ENCODE measurements at places on chromosomes 12 and 14.

GRCh38 chr14:33679461-33680225, 271.2 kb downstream of the EGLN3 start:
- no peak for DNase-seq

- DNase-seq, result no peak
These were observed 198.1 kb downstream of the ERC1 start for GRCh38 chr12:1189163-1189562.

DNA sequence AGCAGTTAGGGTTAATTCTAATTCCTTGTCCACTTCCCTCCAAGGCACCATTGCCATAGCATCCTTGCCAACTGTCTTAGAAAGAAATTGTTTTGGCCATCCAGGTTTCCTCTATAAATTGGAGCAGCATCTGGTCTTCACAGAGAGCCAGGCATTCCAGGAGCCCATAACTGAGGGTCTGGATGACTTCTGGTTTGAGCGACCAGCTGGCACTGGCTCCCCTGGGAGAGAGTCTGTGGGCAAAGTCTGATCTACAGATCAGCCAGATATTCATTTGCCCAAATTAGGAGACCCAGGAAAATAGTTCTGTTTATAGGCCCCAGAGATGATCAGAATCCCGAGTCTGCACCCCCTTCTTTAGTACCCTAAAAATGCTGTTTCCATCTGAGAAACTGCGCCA, 16.0 kb downstream of the VSX2 start:
- no peak for DNase-seq

- DNase-seq, result no peak
These were observed 135.2 kb downstream of the APAF1 start for GRCh38 chr12:98780261-98780660.

GRCh38 chr12:10554756-10555481, 49.2 kb downstream of the EIF2S3B start:
- no peak for DNase-seq

GRCh38 chr14:38044710-38045109, 163.0 kb upstream of the SSTR1 start:
- peak; percentile 56 for DNase-seq

GRCh38 chr12:130715998-130716968, at the start of gene RIMBP2:
Gene RIMBP2, minus strand, starts transcription at chr12:130716299. Its CDS starts 237,286 bp downstream, at chr12:130479013.
- DNase-seq, result no peak
